DMS53 (cell line): ENCODE measurements at places on chromosomes 6 and 20.
A peak's percentile ranks its signal among the peaks of the same experiment; 100 is the strongest.

GRCh38 chr6:113654396-113654795 lies 202.7 kb upstream of the MARCKS start:
- peak; percentile 18 for DNase-seq

DNA sequence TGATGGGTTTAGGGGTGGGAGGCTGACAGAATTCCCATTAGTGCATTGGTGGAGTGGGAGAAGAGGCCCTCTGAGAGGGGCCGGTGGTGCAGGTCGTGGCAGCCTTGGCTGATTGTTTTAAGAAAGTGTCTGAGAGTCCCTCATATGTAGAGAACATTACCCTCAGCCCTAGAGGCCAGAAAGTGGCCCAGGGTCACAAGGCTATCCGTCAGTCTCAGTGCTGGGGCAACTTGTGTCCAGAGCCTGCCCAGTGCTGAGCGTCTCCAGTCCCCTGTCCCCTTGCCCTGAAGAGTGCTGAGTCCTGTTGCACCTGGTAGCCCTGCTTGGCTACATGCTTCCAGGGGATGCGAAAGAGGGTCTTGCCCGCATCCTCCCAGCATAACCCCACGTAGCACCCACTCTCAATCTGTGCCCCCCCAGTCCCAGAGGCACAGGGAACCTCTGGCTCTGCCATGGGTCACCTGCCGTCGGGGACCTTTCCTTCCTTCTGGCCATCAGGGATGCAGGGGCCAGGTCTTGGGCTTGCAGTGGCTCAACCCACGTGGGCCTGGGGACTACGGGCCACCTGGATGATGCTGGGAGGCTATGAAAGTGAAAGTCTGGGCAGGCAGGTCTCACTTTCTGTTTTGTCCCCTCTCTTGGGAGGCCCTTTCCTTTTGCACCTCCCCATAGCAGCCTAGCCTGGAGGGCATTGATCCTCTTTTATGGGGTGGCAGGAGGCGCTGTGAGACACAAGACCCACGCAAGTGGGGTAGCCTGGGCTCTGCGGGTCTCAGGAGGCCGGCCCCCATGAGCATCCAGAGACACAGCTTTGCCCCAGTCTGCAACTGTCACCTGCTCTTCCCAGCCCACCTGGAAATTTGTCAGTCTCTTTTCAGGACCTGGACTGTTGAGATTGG lies 12.2 kb downstream of the DUSP15 start:
- no peak for DNase-seq

DNA sequence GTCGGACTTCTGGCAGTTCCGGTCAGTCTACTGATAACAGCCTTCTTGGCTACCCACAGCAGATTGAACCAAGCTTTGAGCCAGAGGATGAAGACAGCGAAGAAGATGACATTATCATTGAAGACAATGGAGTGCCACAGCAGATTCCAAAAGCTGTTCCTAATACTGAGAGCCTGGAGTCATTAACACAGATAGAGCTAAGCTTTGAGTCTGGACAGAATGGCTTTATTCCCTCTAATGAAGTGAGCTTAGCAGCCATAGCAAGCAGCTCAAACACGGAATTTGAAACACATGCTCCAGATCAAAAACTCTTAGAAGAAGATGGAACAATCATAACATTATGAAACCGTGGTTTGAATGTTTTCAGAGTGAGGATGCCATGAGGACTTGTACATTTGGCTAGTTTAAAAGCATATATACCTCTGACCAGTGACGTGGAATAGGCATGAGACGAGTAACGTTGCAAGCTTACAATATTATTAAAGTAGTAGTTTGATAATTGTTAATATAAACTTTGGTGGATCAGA lies 18.8 kb downstream of the PARD6B start:
- no peak for DNase-seq

- no peak for DNase-seq
These were observed 312.0 kb upstream of the NT5E start for GRCh38 chr6:85137865-85138264.

DNA sequence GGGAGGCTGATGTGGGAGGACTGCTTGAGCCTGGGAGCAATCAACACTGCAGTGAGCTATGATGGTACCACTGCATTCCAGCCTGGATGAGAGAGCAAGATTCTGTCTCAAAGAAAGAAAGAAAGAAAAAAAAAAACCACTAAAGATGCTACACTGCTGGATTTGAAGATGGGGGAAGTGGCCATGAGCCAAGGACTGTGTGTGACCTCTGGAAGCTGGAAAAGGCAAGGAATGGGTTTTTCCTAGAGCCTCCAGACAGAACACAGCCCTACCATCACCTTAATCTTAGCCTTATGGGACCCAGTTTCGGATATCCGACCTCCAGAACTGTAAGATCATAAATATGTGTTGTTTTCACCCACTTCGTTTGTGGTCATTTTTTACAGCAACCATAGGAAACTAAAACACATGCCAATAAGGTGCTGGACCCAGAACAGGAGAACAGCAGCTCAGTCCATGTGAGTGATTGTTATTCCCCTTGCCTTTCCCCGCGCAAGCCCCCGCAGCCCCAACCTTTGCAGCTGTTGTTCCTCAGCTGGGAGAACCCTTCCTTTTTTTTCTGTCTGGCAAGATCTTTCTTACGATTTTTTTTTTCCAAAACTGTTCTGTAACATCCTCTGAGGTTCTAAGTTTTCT lies 11.1 kb upstream of the VAPB start:
- no peak for DNase-seq

GRCh38 chr6:28597217-28597835 lies 71.6 kb downstream of the GPX5 start:
- DNase-seq, result peak; percentile 17

DNA sequence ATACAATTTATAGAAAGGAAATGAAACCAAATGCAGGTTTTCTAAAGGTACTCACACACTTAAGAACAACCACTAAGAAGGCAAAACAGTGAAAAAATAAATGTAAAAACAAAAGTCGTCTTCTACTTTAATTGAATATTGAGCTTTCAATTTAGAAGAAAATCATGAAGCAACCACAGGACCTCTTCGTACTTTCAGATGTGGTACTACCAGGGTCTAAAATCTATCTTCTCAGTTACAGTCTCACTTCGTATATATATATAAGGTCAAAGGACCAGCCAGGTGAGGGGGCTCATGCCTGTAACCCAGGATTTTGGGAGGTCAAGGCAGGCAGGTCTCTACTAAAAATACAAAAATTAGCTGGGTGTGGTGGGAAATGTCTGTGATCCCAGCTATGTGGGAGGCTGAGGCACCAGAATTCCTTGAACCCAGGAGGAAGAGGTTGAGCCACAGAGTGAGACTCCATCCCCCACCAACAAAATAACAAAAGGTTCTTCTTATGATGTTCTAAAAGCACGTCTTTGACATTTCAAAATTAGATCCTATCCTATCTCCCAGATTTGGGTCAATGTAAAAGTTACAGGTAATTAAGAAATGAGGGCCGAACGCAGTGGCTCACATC lies 12.5 kb downstream of the ROMO1 start:
- no peak for DNase-seq

DNA sequence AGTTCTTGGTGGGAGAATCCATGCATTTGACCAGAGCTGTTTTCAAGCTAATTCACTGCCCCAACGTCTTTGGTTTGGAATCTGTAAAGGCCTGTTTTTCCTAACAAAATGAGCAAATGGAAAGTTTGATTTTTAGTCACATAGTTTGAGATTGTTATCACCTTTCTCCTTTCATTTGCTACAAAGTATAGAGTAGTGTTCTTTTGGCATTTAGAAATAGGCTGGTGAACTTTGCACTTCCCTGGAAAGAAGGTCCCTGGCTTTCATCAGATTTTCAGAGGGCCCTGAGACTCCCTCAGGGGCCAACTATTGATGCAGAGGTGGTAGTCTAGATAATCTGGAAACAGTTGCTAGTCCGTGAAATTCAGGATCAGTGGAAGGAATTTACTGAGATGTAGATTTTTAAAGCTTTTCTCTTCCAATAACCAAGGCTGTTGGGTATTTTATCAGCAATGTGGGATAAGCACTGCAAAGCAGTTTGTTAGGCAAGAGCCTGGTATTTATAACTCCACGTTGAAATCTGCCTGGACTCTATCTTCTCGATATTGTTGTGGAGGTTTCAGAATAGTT lies 1.7 kb downstream of the ARFGEF2 start:
- DNase-seq, result no peak

- DNase-seq, result no peak
These were observed 15.7 kb downstream of the ADTRP start for GRCh38 chr6:11762794-11763459.

DNA sequence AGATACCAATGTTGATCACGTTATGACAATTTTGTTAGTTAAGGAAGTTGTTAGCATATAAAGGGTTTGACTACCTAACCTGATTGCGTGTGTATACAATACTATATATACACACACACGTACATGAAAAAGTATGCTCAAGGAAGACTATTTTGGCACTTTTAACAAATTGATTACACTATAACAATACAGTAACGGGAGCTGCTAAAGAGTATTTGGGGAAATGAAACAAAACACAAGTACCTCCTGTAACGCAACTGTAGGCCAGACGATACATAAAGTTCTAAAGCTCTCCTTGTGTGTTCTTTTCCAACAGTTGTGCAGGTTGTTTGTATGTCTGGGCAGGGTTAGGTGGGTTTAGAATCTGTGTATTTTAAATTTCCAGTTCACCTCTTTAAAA lies 98.7 kb downstream of the PLEKHG1 start:
- DNase-seq, result no peak

GRCh38 chr6:75526502-75527127 lies 33.0 kb upstream of the FILIP1 start:
- peak; percentile 89 for DNase-seq

DNA sequence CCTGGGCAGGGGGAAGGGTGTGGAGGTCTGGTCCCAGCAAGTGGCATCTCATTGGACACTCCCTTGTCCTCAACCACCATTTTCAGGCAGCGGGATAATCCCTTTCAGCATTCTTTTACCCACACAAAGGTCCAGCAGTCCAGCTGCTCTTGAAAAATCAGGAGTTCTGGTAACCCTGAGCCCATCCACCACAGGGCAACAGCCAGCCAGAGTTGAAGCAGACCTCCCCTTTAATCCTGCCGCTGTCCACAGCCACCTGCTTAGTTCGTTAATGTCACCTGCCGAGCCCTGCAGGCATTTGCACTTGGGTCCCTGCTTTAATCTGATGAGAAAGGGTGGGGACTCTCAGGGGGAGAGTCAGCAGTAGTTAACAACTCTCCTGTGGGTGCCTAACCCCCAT lies 11.1 kb downstream of the TMEM74B start:
- no peak for DNase-seq

DNA sequence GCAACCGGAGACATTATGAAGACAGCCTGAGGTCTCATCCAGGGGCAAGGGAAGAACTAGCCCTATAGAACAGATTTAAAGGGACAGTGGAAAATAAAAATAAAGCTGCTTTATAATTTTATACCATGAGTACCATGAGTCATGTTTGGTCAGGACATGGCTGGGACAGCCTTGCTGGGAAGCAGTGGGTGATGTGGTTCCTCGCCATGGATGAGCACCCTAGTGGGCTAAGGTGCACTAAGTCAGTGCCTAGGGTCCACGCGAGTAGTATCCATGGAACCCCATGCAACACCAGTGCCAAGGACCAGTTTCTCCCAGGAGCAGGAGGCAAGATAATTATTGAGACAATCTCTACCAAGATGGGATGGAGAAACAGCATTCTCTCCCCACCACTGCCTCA lies 33.4 kb upstream of the ELMO2 start:
- DNase-seq, result no peak

DNA sequence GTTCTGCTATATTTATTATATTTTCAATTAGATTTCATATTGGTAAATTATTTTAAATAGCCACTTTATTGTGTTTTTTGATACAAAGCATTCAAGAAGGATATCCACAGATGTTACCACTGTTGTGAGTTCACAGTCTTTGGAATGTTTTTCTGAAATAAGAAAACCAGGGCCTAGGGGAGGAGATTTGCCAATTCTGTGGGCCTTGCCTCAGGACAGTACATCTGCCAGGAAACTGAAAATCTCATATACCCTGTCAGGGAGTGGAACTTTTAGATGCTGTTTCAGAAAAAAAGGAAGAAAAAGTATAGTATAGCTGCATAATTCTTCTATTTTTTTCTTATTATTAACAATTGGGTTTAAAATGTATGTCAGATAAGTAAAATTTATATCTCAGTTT lies 995.9 kb upstream of the ADGRB3 start:
- DNase-seq, result no peak

- DNase-seq, result no peak
These were observed 131.4 kb downstream of the SULF2 start for GRCh38 chr20:47653869-47654268.

GRCh38 chr6:44105993-44106740 lies 21.1 kb downstream of the MRPL14 start:
- no peak for DNase-seq

GRCh38 chr6:28322661-28323060 lies 13.3 kb downstream of the ZSCAN31 start:
- peak; percentile 66 for DNase-seq

DNA sequence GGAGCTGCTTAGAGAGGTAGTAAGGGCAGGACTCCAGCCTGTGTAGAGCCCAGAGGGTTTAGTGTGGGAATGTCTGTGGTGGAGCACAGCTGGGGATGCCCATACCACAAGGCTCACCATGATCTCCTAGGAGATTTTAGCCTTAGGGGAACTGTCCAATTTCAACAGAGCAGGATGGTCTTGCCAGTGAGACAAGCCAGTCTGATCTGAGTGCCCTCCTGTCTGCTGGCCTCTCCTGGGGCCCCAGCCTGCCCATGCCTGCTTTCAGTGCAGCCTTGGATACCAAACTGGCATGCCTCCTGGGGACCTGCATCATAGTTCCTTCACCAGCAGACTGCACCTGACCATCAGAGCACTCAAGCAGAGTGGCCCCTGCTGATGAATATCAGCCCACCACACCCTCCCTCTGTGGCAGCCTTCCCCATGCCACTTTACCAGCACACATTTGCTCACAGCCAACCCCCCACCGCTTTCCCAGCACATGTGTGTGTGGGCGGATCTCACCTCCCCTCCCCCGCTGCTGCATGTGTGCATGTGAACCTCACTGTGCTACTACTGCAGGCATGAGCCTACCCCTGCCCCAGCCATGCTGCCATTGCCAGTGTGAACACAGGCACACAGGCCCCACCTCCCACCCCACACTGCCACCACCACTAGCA lies 7.9 kb upstream of the TREM1 start:
- no peak for DNase-seq

DNA sequence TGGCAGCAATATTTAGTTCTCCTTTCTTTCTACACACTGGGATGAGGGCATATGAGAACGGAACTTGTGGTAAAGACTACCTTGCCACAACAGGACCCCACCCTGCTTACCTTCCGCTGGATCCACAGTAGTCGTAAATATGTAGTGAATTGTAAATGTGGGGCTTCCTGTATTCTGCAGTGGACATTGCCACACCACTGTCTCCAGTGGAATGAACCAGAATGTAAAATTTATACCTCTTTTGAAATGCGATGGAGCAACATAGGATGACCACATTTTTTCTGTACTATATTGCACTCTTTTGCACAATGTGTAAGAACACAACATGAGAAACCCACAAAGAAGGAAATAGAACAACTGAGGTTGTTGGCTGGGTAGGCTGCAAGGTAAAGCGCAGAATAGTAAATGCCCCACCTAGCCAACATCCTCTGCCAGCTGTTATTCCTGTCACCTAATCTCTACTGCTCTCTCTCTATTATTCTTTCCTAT lies 16.1 kb upstream of the RIPOR2 start:
- no peak for DNase-seq

DNA sequence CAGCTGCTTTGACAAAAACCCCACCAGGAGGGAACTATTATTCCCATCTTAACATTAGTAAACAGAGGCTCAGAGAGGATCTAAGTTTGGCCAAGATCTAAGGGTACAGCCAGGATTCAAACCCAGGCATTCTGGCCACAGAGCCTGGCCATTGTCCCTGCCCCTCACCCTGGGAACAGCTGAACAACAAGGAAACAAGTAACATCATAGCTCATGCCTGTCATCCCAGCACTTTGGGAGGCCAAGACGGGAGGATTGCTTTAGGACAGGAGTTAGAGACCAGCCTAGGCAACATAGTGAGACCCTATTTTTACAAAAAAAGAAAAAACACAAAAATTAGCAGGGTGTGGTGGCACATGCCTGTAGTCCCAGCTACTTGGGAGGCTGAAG lies 27.5 kb downstream of the TOX2 start:
- DNase-seq, result peak; percentile 41
